ENCODE measurements at places on chromosomes 2 and 18. TPM values are rescaled to one million over a fixed set of nuclear protein-coding genes. Genes with fewer than 3 reads are reported as not detected.
A peak's percentile ranks its signal among the peaks of the same experiment; 100 is the strongest.

DNA sequence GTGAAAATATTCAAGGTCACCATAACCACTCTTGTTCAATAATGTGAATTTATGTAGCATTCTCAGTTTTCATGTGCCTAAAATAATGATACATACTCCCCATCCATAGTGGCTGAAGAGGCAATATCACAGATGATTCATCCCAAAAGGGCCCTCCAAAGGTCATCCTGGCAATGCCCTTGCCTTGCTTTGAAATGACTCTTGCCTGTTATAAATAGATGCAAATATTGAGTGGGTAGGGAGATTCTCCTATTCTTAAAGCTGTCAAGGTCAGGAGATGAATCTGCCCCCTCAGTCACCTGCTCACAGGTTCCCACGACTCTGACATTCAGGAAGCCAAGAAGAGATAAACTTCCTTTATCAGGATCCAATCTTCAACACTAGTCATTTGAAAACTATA, 490.5 kb downstream of the TNS1 start:
- DNase-seq: no peak

- no peak for DNase-seq
These were observed 140.2 kb downstream of the MTCL1 start for GRCh38 chr18:8845506-8845905.

Gene PRKAG3
- not detected for polyA plus RNA-seq

DNA sequence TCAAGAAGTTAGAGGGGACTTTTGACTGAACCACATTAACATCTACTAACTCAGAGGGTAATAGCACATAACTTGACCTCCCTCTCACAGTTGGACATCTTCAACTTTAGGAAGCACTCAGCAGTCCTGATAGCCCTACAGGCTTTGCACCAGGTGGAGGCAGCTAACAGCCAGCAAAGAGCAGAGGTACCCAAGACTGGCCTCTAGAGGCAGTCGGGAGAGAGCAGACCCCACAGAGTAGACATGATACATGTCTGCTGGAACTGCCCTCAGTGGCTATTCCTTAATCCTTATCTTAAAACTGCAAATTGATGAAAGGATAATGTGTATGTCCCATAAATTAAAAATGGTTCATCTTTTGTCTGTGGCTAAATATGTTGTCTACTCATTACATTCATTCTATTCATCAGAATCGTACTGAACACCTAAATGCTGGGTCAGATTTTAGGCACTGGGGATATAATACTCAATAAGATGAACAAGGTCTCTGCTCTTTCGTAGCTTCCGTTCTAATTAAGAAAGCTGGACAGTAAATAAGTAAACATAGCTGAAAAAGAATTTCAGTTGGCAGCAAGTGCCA, 49.8 kb downstream of the CAB39 start:
- DNase-seq: no peak

GRCh38 chr2:233017947-233018346, 4.9 kb upstream of the NGEF start:
- DNase-seq: no peak

Gene BCL11A
- 41.1 TPM for polyA plus RNA-seq

- DNase-seq: no peak
These were observed 38.1 kb downstream of the KCNS3 start for GRCh38 chr2:17916584-17916983.

DNA sequence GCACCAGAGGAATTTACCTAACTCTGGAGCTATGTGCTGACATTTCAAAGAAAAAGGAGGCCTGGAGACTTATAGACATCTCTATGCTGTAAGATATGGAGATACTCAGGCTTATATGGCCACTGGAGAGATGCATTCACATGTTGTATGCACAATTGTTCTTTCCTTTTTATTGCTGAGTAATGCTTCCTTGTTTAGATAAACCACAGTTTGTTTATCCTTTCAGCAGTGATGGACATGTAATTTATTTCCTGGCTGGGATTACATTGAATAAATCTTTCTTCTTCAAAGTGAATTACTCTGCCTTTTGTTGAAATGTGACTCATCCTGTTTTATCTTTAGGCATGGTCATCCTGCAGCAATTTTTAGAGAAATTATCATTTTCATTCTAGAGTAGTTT, 716.7 kb upstream of the GCFC2 start:
- no peak for DNase-seq

DNA sequence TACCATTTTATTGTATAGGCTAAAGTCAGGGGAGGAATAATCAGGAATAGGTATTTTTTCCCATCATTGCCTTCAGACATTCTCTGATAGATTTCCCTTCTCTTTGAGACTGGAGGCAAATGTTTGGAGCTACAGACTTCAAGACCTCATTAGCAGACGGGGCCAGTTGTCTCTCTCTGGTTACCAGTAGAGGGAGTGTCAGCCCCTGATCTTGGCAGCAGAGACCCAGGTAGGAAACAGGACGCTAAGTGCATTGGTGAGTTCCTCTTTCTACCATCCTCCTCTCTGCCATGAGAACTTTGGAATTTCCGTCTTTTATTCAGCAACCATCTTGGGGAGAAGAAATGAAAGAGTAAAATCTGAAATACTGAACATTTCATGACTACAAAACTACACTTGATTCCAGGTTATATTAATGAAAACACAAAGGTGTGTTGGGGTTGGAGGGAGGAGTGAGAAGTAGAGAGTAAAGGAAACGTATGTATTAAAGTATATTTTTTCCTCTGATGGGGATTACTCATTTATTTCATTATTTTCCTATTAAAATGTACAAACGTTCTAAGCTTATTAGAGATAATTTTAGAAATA, 186.2 kb upstream of the GCFC2 start:
- no peak for DNase-seq

DNA sequence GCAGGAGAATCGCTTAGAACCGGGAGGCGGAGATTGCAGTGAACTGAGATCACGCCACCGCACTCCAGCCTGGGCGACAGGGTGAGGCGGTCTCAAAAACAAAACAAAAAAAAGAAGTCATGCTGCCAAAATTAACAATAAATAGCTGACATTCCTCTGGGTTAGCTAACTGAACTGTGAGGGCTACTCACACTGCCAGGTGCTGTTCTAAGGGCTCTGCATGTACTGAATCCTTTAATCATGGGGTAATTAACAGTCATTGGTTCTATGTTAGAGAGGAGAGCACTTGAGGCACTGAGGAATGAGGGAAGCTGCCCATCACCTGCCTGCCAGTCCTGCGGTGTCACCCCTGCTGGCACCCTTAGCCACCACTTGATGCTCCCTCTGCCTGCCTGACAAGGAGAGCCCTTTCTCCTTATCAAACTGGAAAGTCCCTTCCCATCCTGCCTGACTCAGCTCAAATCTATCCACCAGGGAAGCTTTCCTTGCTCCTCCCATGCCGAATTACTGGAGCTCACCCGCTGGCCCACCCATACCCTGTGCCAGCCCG, 73.0 kb upstream of the RIOK3 start:
- DNase-seq: no peak

DNA sequence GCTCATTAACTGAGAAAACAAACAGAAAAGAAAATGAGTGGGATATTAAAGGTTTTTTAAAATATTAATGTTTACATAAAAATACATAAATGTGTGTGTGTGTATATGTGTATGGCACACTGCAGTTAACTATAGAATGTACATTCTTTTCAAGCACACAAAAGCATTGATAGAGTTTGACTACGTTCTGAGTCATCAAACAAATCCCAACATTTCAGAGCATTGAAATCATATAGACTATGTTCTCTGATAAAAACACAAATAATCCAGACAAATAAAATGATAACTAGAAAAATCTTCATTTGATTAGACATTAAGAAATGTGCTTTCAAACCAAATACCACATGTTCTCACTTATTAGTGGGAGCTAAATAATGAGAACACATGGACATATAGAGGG, 84.3 kb upstream of the CELF4 start:
- no peak for DNase-seq

DNA sequence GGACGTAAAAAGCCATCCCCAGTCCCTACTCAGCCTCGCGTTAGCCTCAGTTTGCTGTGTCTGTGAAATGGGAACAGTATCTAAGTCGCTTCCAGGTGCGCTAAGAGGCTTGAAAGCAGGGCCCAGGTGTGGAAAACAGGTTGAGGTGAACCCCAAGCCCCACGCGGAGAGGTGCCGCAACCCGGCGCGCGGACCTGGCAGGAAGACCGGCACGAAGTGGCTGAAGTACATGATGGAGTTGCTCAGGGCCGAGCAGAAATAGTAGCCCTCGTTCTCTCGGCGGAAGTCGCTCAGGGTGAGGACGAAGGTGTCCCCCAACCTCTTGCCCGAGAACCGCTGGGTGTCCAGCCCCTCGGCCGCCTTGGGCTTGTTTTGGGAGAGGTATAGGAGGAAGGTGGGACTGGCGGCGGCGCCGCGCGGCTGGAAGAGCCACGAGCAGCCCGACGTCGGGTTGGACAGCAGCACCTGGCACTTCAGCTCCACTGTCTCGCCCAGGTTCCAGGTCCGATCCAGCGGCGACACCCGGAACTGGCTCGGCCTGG, 508 bp downstream of the CD8A start:
- DNase-seq: peak; percentile 79

Gene PPP1R1C
- 0.24 TPM for polyA plus RNA-seq

- DNase-seq: no peak
These were observed 3.9 kb upstream of the KLHL29 start for GRCh38 chr2:23381084-23381483.

Gene SPATA3
- polyA plus RNA-seq: not detected

DNA sequence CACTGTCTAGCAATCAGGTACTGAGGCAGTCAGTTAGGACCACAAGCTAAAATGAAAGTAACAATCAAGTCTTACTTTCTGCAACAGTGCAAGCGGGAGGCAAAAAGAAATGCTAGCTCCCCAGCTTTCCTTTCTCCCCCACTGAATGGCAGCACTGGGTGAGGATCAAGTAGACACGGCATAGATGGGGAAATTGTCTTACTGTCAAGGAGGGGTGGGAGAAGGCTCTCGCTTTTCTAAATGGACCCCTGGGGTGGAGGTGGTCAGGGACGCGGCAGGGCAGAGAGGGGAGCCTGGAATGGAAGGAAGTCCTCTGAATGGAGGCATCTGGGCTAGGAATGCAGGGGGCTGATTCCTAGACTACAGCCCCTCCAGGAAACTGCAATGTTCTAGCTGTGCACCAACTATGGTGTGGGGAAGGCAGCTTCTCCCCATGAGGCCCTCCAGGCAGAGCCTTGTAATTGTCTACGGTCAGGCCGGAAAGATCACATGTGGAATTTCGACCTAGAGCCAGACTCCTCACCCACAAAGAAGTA, 24.3 kb downstream of the METTL8 start:
- DNase-seq: no peak

Gene SKOR2
- polyA plus RNA-seq: not detected

DNA sequence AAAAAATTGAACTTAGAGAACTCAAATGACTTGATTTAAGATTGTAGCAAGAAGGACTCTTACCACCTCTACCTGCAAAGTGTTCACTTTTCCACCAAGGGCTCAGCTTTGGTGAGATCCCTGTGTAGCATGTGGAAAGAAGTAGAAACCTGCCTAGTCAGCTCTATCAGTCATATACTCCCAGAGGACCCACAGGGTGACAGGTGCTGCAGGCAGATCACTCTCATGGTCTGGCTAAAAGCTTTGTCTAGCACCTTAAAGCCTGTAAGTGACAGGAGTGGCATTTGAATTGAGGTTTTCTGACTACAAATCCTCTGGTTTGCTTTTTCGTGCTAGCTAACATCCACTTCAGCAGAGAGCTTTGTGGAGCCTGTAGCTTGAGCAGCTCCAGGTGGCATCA, 18.7 kb upstream of the NEMP2 start:
- DNase-seq: no peak

Gene RAB27B
- 0.54 TPM for polyA plus RNA-seq

DNA sequence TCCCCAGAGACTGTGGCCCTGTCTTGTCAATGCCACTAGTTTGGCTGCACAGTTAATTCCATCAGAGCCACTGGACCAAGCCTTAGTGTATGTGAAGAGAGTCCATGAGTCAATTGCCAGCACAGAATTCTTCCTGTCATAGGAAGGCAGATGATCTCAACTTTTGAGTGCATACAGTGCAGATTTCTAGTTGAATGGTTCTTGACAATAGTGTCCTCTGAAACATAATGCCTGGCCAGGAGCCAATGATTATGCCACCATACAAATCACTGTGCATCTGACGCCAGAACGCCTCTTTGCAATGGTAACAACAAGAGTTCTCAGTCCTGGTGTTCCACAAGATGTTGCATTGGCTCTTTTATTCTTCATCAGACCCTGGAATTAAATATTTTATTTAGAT, 7.1 kb downstream of the NEUROD1 start:
- DNase-seq: no peak

DNA sequence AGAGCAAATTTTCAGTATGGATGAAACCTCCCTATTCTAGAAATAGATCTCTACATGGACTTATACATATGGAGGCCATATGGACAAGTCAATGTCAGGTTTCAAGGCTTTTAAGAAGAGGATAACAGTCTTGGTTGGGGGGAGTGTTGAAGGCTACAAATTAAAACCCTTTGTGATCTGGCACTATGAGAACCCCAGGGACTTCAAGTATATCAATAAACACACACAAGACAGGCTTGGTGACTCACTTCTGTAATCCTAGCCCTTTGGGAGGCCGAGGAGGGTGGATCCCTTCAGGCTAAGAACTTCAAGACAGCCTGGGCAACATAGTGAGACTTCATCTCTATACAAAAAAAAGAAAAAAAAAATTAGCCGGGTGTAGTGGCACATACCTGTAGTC, 127.2 kb upstream of the SP5 start:
- DNase-seq: no peak

DNA sequence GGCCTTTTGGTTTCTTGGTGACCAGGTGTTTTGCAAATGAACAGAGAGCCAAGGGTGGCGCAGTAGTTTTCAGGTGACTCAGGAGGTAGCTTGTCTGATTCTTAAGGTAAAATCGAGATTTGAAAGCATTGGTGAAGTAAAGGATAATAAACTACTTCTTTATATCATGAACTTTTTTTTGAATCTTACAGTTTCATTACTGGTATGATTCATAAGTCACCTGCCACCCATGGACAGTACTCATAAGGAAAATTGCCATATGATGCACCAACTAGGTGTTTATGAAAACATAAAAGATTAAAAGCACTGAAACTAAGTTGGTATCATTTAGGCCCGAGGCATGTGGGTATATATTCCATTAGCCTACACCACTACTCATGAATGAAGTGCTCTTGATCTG, 84.1 kb upstream of the MGAT5 start:
- no peak for DNase-seq

DNA sequence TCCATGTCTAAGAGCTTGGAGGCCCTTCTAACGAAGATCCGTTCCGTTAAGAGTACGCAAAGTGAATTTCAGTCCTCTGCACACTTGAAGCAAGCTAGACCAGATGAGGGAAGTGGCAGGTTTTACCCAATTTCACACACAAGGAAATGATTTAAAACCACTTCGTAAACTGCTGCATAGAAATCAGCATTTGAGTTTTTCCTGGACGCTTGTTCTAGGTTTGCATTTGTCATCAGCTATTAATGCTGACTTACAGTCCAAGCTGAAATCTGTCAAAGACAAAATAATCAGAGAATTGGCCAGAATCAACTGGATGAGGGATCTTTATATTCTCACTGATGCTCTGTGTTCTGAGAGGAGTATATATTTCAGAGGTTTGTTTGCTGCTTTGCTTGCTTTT, 117.6 kb upstream of the RASGRP3 start:
- DNase-seq: no peak

DNA sequence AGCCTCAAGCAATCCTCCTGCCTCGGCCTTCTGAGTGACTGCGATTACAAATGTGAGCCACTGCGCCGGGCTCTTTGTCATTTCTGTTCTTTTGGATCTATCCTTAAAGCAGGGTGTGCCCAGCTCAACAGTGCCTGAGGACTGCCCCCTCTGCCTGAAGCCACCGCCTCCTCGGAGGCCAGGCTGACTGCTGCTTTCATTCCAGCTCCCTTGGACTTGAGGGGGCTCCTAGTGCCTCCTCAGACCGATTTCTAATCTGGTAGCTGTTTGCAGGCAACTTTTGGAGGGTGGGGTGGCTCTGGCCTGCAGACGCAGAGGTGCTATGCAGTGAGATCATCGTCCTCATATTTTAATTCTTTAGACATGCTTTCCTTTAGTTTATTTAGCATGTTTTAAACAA, 35.9 kb upstream of the KLF11 start:
- DNase-seq: peak; percentile 24

All from spleen (tissue), 13 donors.